ENCODE measurements at places on chromosomes 16 and 17.

GRCh38 chr16:24036614-24037013 lies 200.8 kb downstream of the PRKCB start:
- peak; percentile 69 for DNase-seq

- no peak for DNase-seq
Measured at GRCh38 chr17:43019418-43019817, 2.8 kb downstream of the VAT1 start.

DNA sequence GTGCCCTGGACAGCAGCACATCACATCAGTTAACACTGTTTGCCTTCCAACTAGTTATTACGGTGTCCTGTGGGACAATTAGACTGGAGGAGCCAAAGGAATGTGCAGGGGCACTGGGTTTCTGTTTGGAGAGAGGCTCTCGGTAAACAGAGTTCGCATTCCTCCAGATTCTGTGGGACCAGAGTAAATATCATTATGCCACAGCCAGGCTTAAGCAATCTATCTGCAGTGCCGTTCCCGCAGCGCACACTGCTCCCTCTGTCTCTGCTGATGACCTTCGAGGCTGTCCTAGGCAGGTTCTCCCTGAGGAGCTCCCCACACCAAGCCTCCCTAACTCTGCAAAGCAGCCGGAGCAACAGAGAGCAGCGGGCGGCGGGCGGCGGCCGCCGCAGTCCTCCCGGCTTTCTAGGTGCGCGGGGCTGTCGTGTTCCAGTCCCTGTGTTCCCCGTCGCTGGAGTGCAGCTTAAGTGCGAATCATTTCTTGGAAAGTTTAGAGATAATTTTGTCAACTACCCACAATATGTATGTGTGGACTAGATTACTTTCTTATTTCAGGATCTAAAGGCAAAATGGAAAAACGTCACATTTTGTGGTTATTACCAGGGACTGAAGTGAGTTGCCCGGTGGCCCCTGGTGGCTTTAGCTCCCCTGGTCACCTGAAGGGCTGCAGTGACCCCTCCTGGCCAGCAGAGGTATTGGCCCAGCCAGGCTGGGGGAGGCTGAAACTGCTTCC lies 43.3 kb downstream of the PGS1 start:
- DNase-seq, result peak; percentile 90

GRCh38 chr17:81371910-81372760 lies 23.1 kb upstream of the BAHCC1 start:
- peak; percentile 63 for DNase-seq

- no peak for DNase-seq
Measured at GRCh38 chr17:29825604-29826003, 104.4 kb downstream of the SSH2 start.

DNA sequence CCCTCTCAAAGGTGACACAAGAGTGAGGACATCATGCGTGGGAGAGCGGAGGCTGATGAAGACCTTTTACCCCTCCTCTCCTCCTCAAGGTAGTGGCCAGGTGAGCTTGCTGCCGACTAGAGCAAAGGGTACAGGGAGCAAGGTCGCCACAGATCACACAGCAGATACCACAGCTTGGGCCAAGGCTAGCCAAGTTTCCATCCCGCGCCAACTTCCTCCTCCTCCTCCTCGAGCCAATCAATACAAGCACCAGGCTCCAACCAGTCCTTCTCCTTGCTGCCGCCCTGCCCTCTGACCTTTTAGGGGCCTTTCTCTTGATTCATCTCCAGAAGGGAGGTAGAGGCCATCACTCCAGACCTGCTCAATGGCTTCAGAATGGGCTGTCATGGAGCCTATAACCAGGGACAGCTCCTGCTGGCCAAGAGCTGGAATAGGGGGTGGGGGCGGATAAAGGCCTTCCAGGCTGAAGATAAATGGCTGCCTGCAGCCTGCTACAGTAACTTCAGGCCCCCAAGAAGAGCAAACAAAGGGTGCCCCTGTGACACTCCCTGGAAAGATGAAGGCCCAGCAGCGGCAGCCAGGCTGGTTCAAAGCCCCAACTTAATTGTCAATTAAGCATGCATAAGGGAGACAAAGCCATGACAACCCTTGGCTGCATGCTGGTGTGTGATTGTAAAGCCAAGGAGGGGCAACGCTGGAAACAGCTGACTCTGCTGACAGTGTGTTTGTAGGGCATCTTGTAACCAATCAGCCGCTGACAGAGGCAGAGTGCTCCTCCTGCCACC lies 17.8 kb downstream of the HNF1B start:
- no peak for DNase-seq

- no peak for DNase-seq
Measured at GRCh38 chr17:9177212-9177611, 155.9 kb downstream of the NTN1 start.

Data from astrocyte of the hippocampus (primary cell).